ENCODE measurements at places on chromosomes 5 and 9.

DNA sequence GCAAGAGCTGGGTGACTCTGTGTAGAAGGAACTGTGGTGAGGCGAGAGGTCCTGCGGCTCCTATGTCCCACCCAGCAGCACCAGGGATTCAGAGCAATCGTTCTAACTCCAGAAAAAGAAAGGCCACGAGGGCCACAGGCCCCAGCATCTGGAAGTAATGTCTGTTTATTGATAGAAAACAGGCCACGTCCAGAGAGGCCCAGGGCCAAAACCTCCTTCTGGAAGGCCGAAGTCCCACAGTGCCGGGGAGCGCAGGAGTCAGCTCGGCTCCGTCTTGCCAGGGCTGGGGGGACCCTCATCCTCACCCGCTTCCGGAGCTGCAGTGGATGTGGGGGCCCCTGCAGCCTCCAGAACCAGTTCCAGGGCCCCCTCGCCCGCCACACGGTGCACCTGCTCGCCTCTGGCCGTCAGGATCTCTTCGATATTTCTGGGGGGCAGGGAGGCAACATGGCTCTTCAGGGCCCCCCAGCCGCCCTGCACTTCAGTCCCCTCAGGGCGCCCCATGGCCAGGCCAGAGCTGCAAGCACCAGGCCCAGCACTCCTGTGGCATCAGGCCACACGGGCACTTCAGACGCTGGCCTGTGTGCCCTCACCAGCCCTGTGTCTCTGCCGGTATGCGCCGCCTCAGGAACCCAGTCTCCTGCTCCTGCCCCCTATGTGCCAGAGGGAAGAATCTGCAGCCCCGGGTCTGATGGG, 1.6 kb downstream of the DNLZ start:
- no peak for DNase-seq

GRCh38 chr5:139635606-139636206, 12.4 kb upstream of the CXXC5 start:
- DNase-seq = no peak

- no peak for DNase-seq
These were observed 659 bp downstream of the RAI14 start for GRCh38 chr5:34656700-34657273.

DNA sequence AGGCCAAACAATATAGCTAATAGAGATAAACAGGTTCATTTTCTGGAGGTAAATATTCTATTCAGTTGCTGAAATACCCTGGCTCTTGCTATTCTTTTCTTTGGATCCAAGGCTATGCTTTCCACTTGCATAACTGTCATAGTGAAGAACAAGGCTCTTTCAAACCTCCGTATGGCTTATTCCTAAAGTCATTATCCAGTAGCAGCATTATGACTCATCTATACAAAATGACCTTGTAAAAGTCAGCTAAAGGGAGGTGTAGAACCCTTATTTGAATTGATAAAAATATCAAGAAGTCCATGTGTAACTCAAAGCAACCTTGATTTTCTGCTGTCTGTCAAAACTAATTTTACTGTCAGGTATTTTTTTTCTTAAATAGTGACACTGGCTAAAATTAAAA, 447.8 kb downstream of the PLK2 start:
- DNase-seq = no peak

- no peak for DNase-seq
These were observed 124.1 kb upstream of the STC2 start for GRCh38 chr5:173452119-173452905.

DNA sequence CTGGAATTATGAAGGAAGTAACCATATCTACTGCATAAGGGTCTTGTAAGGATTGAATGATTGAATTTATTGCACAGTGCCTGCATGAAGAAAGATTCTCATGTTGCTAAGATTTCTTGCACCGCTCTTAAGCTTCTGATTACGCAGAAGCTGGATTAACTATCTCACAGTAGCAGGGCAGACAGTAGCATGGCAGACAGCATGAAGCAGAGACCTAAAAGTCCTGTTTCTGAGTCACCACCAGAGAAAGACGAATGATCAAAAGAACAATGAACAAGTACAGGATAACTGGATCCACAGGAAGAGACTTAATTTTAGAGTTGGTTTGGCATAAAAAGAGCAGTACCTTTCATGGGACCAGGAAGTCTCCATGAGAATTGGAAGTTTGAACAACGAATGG, 142.4 kb downstream of the MAPKAP1 start:
- DNase-seq = no peak

DNA sequence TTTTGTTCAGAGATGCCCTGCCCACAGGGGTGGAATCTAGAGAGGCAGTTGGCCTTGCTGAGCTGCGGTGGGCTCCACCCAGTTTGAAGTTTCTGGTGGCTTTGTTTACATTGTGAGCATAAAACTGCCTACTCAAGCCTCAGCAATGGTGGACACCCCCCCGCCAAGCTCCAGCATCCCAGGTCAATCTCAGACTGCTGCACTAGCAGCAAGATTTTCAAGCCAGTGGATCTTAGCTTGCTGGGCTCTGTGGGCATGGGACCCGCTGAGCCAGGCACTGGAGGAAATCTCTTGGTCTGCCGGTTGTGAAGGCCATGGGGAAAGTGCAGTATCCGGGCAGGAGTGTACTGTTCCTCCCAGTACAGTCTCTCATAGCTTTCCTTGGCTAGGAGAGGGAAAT, 55.5 kb downstream of the MINAR2 start:
- DNase-seq = no peak

- DNase-seq = no peak
These were observed 33.1 kb upstream of the SETD9 start for GRCh38 chr5:56876327-56876726.

DNA sequence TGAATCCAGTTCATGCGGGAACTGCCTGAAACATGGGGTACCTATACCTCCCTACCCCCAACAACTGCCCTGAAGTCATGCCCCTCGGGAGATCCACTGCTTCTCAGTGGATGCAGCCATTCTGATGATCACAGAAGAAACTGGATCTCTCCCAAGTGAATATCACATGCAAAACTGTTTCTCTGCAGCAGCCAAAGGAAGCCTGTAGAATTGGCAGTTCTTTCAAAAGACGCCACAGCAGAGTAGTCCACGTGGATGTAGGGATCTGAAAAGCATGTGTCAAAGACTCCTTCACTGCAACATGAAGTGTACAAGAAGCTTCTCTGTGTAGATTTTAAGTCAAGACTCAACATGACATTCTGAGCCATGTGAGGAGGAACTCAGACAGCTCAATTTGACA, 286.7 kb downstream of the NR3C1 start:
- DNase-seq = no peak
